ENCODE measurements at places on chromosomes 16 and 17.

DNA sequence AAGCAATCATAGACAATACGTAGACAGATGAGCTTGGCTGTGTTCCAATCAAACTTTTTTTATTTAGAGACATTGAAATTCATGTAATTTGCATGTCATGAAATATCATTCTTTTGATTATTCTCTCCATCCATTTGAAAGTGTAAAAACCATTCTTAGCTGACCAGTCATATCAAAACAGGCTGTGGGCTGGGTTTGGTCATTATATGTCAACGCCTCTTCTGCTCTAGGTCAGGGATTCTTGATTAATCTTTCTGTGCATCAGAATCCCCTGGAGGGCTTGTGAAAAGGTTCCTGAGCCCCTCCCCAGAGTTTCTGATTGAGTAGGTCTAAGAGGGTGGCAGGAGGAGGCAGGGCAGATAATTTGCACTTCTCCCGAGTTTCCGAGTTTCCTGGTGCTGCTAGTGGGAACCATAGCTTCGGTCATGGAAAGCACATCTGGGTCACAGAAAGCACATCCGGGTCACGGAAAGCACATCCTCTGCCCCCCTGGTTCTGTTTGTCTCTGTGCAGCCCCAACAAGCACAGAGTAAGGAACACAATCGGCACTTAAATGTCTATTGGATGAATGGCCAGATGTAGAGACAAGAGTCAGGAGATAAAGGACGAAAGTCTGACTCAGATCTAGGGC is 16.4 kb downstream of the PIMREG start:
- DNase-seq, result no peak

DNA sequence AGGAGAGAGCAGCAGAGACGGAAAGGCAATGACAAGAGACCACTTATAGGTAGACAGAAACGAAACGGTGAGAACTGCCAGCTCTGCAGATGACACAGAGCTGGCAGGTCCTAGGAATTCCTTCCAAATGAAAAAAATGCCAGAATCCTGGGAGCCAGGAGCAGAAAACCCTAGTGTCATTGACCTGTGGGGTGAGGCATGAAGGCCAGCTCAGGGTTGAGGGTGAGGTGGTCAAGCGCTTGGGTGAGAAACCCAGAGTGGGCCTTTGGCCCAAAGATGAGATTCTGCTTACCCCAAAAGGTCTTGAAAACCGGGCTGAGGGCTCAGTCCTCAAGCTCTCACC is 9.2 kb downstream of the HIC1 start:
- DNase-seq, result no peak

DNA sequence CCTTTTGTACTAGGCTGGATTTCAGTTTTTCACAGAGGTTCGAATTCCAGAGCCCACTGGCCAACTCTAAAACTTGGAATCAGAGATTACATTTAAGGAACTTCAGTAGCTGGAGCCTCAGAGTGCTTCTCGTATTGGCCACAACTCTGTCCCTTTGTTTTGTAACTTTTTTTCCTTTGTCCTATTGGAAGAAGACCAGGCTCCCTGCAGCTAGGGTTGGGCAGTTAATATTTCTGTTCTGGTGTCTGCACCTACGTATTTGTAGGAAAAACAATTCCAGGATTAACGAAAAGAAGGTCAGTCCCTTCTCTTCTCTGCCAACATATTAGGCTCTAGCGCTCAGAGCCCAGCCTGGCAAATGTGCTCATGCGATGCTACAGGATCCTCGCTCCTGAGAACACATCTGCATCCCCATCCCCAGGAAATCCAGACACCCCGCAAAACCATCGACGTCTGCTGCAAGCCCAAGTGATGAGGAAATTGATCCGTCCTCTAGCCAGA is 1.9 kb downstream of the CDH11 start:
- no peak for DNase-seq

GRCh38 chr16:871562-872345 is 71.2 kb upstream of the GNG13 start:
- DNase-seq, result no peak

DNA sequence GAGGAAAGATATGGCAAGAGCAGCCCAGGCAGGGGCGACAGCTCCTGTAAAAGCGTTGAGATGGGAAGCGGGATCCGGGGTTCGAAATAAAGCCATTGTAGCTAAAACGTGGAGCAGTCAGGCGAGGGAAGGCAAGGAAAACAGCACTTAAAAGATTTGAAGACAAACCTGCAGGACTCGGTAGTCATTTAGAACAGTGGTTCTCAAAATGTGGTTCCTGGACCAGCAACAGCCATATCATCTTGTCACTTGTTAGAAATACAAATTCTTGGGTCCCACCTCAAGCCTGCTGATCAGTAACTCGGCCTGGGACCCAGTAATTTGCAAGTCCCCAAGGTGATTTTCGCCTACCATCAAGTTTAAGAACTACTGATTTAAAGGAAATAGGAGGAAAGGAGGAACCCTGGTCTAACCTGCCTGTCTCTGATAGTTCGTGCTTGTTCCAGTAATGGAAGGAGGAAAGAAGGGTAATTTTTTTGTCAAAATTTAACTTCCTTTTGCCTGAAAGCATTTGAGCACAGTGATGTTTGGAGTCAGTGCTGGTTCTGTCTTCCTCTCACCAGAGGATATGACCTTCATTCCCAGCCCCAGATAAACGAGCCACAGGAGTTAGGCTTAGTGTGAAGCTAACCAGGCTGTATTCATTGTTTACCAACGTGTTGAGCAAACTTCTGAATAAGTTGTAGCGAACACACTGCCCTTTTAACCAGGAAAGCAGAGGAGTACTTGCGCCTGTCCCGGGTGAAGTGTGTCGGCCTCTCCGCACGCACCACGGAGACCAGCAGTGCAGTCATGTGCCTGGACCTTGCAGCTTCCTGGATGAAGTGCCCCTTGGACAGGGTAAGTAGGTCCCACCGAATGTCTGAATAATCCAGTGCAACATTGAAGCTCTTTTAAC is 1.1 kb downstream of the ORC6 start:
- DNase-seq, result no peak

DNA sequence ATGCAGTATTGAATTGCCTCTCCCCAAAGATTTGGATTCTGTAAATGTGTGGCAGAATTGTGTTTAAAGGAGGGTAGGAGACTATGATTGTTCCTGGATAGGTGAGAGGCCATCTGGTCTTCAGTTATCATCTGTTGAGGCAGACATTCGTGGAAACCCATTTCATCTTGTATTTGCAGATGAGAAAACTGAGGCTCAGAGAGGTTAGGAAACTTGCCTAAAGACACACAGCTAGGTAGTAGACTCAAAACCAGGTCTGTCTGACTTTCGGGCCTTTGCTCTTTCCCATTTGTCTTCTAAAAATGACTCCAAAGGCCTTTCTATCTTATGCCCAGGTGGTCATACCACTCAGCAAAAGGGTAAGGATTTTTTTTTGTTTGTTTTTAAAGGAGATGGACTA is 210.3 kb downstream of the SHISA9 start:
- no peak for DNase-seq

GRCh38 chr17:41199421-41200078 is 9.9 kb downstream of the KRTAP9-1 start:
- DNase-seq, result no peak

DNA sequence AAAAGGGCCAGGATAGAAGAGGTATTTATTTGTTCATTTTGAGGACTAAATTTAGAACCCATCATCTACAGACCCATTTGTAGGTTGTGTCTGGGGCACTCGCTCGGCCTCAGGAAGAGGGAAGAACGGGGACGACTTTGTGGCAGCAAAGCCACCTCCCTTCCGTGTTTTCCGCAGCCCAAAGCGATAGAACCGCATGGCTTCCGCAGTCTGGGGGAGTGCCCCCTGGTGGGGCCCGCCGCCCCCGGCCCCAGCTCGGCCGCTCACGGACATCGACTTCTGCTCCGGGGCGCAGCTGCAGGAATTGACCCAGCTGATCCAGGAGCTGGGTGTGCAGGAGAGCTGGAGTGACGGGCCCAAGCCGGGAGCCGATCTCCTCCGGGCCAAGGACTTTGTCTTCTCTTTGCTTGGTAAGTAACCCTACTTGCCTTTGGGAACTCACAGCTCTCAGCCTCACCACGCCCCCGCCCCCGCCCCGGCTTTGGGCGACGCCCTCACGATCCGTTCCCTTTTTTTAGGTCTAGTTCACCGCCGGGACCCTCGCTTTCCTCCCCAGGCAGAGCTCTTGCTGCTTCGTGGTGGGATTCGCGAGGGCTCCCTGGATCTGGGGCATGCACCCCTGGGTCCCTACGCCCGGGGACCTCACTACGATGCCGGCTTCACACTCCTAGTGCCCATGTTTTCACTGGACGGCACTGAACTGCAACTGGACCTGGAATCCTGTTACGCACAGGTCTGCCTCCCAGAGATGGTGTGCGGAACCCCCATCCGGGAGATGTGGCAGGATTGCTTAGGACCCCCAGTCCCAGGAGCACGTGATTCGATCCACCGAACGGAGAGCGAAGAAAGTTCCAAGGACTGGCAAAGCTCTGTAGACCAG is 681 bp downstream of the TMEM102 start:
- DNase-seq, result no peak

DNA sequence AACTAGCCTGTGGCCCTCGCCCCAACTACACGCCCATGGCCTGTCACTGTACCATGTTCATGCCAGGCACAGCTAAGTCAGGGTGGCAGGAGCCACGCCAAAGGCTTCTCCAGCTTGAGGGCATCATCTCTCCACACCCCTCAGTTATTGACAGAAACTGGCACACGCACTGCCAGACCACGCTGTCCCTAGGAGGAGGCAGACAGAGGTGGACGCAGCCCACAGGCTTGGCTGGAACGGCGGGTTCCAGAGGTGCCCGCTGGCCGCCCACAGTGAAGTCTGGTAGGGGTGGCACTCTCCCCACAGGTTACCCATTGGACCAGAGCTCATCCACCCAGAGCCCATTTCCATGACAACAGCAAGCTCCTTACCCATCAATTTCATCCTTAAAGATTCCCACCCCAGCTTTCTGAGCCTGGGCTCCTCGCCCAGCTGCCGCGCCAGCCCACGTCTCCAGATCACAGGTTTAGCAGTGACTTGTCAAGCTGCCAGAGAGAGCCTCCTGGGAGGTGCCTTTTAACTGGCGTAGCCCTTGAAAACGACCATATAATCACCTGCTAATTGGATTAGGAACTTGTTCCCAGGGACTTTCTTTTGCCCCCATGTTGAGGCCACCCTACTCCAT is 27.9 kb downstream of the RPRML start:
- no peak for DNase-seq

DNA sequence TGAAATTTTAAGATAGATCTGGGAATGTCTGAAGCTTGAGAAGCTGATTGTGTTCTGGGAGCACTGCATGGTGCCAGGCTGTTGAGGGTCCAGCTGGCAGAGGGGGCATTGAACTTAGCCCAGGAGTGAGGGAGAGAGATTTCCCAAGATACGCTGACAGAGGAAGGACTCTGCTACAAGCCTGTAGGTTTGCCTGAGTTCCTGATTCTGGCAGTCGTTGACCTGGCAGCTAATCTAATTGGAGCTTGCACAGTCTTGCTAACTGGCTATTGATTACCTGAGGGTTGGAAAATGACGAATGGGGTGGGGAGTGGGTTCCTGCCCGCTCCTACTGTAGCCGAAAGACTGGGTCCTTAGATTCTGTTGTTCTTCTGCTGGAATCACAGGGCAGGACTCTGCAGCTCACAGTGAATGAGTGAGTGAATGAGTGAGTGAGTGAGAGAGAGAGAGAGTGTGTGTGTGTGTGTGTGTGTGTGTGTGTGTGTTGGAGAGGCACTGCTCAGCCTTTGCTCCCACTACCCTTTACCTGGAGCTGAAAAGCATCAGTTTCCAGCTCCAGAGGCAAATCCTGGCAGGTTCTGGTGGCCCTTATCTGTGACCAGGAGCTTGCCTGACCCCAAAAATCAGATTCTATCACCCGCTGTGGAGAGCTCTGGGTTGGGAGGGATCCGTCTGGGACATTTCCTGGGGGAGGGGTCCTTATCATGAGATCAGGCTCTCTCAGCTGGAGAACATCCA is 16.7 kb downstream of the CTRL start:
- DNase-seq, result no peak

GRCh38 chr16:2468233-2468724 is 2.8 kb upstream of the NTN3 start:
- no peak for DNase-seq

- no peak for DNase-seq
Measured at GRCh38 chr17:39822051-39822451, 42.1 kb downstream of the IKZF3 start.

DNA sequence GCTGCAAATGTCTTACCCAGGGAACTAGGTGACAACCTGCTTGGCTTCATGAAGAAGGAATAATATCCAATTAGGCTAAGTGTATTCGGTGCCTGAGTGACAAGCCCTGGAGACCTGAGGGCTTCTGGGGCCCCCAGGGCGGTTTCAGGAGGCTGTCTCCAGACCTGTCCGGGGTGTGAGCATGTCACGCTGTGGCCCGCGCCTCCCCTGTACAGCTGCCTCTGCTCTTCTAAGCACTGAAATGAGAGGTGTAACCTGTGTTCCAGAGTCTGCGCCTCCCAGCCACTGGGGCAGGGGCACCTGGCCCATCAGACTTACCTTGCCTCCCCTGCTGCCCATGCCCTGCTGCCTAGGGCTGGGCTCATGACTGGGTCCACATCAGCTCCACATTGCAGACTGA is 114.3 kb downstream of the WWOX start:
- no peak for DNase-seq

- DNase-seq, result no peak
Measured at GRCh38 chr16:84281074-84281473, 13.6 kb upstream of the WFDC1 start.

DNA sequence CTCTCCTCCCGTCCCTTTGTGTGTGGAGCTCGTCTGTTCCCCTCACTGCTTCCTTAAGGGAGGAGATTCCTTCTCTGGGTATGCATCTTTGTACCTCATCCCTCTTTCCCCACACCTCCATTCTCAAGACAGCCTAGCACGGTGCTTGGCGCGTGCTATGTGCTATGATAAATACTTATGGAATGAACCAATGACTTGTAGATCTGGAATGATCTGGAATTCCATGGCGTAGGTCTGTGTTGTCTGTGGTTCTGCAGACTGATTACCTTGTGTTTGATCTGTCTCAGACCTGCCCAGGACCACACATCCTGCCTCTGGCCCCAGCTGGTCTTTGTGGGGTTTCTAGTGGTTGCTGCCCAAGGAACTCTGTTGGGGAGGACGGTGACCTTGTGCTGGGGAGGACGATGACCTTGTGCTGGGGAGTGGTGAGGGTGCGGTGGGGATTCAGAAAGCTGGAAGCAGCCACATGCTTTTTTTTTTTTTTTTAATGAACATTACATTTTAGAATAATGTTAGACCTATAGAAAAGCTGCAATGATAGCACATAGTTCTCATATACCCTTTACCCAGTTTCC is 33.5 kb upstream of the ETV4 start:
- DNase-seq, result no peak

- DNase-seq, result no peak
Measured at GRCh38 chr17:7882629-7883028, 6.0 kb upstream of the CHD3 start.

DNA sequence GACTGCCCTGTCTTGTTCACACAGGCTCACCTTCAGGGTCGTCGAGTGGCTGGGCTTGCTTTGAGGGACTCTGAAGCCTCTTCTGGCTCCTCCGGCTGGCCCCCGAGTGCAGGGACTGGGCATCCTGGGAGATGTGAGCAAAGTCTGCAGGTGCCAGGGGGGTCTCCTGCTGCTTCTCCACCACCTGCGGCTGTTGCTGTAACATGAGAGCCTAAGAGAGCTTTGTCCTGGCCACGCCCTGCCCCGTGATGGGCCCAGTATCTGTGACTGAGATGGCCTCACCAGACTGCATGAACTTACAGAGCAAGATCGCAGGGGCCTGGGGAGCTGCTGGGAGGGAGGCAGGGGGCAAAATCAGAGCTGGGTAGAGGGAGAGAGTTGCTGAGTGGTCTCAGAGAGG is 12.5 kb downstream of the ERN2 start:
- no peak for DNase-seq

Measured in stimulated activated CD8-positive, alpha-beta memory T cell treated with anti-CD3 and anti-CD28 coated beads, Interleukin-15, amount 100 ng/mL, for 4 hours (primary cell).